Activated CD8-positive, alpha-beta T cell treated with anti-CD3 and anti-CD28 coated beads for 36 hours (primary cell): ENCODE measurements at places on chromosomes 6 and 20. TPM values are rescaled to one million over a fixed set of nuclear protein-coding genes. Genes with fewer than 3 reads are reported as not detected.

- H3K27me3 ChIP-seq, result no peaks in the 10 kb centered on the region
- H3K4me1 ChIP-seq, result no peaks in the 10 kb centered on the region
- H3K27ac ChIP-seq, result no peak overlapping the region
- no peaks in the 10 kb centered on the region for H3K36me3 ChIP-seq
Observed at GRCh38 chr6:160831739-160832138, 129.7 kb downstream of the PLG start.

GRCh38 chr6:134684423-134684795 lies 265.5 kb downstream of the ALDH8A1 start:
- DNase-seq, result no peak
- H3K27me3 ChIP-seq, result peaks cover under 1% of the 10 kb centered on the region
- peaks cover 2% of the 10 kb centered on the region for H3K4me1 ChIP-seq
- no peak overlapping the region for H3K4me3 ChIP-seq
- H3K27ac ChIP-seq, result no peak overlapping the region

DNA sequence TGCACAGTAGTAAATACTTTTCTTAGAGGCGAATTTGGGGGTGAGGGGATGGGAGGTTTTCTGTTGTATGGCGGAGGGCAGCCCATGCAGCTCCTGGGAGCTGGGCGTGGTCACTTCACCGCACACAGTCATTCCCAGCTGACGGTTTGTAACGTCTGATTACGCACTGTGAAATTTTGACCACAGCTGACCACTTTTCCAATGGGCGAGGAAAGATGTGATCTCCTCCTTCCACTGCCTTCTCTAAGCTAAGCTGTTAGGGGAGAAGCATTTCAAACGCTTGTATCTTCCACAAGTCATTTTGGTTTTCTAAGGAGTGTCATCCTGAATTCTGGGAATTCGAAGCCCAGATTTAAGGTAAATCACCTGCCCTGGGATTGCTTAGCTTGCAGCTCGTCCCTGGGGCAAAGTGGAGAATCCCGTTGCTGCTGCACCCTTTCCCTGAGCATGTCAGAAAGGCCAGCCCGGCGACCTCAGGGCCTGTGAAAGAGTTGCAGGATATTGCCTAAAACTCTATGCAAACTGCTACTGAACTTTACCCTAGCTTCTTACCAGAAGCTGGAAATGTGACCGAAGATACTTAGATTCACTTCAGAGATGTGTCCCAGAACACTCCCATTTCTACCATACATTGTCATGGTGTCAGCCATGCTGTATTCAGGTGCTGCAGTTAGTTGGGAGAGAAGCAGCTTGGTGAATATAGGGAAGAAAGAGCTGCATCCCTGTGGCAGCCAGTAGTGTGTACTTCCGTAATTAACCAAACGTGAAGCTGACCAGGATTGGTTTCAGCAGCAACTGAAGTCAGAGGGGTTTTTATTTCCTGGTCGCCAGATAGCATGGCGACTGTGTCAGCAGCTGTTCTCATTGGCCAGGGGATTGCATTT lies 58.9 kb downstream of the RREB1 start:
- no peak overlapping the region for H3K27ac ChIP-seq
- no peak overlapping the region for H3K4me3 ChIP-seq
- peaks cover 60% of the 10 kb centered on the region for H3K4me1 ChIP-seq
- no peak for DNase-seq
- no peaks in the 10 kb centered on the region for H3K27me3 ChIP-seq

GRCh38 chr6:37799263-37799644 lies 20.3 kb upstream of the ZFAND3 start:
- no peak overlapping the region for H3K4me3 ChIP-seq
- H3K27ac ChIP-seq, result no peak overlapping the region
- H3K27me3 ChIP-seq, result no peaks in the 10 kb centered on the region
- H3K4me1 ChIP-seq, result no peaks in the 10 kb centered on the region
- no peaks in the 10 kb centered on the region for H3K36me3 ChIP-seq

GRCh38 chr6:161761966-161762365 lies 488.1 kb upstream of the AGPAT4 start:
- no peaks in the 10 kb centered on the region for H3K27me3 ChIP-seq
- no peak overlapping the region for H3K27ac ChIP-seq
- H3K4me1 ChIP-seq, result no peaks in the 10 kb centered on the region
- H3K4me3 ChIP-seq, result no peak overlapping the region

SALL4 gene
- total RNA-seq, result 0.74 TPM

MCM9 gene
- total RNA-seq, result 21.3 TPM

- no peak for DNase-seq
- H3K27ac ChIP-seq, result no peak overlapping the region
- H3K36me3 ChIP-seq, result no peaks in the 10 kb centered on the region
- no peak overlapping the region for H3K4me3 ChIP-seq
- H3K27me3 ChIP-seq, result no peaks in the 10 kb centered on the region
Observed at GRCh38 chr20:57790176-57790575, 80.4 kb upstream of the PMEPA1 start.

- H3K4me3 ChIP-seq, result no peak overlapping the region
- no peaks in the 10 kb centered on the region for H3K4me1 ChIP-seq
- H3K27ac ChIP-seq, result no peak overlapping the region
- H3K36me3 ChIP-seq, result no peaks in the 10 kb centered on the region
- DNase-seq, result no peak
Observed at GRCh38 chr20:9110365-9110764, 41.5 kb downstream of the PLCB4 start.

- H3K27ac ChIP-seq, result no peak overlapping the region
- no peak for DNase-seq
- H3K27me3 ChIP-seq, result peaks cover 3% of the 10 kb centered on the region
- H3K4me1 ChIP-seq, result peaks cover 2% of the 10 kb centered on the region
- no peak overlapping the region for H3K4me3 ChIP-seq
Observed at GRCh38 chr6:147080225-147080624, 124.0 kb upstream of the STXBP5 start.

CDKN1A gene
- total RNA-seq, result 47.4 TPM

- peak within 1 kb of the TSS; percentile 84 for H3K4me3 ChIP-seq
- peaks cover 39% of the 10 kb centered on the region for H3K4me1 ChIP-seq
Observed at GRCh38 chr6:44127186-44128019, at the start of the genes MRPL14 and TMEM63B. TSS of gene MRPL14 (minus strand) at chr6:44127452. CDS start at chr6:44116611, 10,841 bp downstream. TSS of gene TMEM63B (plus strand) at chr6:44127554. CDS start at chr6:44134585, 7,031 bp downstream.

- no peaks in the 10 kb centered on the region for H3K27me3 ChIP-seq
- no peak overlapping the region for H3K27ac ChIP-seq
- H3K36me3 ChIP-seq, result no peaks in the 10 kb centered on the region
- DNase-seq, result no peak
Observed at GRCh38 chr20:12717061-12717460, 291.7 kb upstream of the SPTLC3 start.
